ENCODE measurements at places on chromosomes 2 and 18.
A peak's percentile ranks its signal among the peaks of the same experiment; 100 is the strongest.

GRCh38 chr2:113089916-113090315 is 22.1 kb downstream of the IL1F10 start:
- no peak for DNase-seq

DNA sequence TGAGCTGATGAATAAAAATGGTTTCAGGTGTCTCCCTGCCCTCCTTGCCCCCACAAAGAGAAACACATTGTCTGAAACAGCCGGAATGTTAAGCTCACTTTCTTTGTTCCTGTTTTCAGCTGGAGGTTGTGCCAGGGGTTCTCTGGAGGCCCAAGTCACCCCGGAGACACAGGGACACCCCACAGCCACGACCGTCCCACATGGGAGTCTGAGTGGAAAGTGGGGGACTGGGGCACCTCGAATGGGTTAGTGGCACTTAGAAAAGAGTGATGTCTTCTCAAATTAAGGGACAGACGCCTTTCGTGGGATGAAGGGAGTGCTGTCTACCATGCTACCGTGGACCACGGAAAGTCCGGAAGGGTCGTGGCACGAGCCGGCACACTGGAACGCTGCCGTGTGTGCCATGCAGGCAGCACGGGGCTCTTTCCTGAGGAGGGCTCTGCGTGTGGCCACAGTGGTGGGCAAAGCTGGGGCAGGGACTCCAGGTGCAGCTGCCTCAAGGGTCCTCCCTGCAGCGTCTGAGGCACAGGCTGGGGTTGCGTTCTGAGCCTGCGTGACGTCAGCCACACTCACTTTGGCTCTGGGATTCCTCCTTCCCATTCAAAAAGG is 39.4 kb upstream of the CTDP1 start:
- no peak for DNase-seq

GRCh38 chr2:48824116-48824515 is 68.6 kb upstream of the LHCGR start:
- DNase-seq: peak; percentile 12

GRCh38 chr2:240628808-240629618 is 3.7 kb downstream of the GPR35 start:
- DNase-seq: no peak

DNA sequence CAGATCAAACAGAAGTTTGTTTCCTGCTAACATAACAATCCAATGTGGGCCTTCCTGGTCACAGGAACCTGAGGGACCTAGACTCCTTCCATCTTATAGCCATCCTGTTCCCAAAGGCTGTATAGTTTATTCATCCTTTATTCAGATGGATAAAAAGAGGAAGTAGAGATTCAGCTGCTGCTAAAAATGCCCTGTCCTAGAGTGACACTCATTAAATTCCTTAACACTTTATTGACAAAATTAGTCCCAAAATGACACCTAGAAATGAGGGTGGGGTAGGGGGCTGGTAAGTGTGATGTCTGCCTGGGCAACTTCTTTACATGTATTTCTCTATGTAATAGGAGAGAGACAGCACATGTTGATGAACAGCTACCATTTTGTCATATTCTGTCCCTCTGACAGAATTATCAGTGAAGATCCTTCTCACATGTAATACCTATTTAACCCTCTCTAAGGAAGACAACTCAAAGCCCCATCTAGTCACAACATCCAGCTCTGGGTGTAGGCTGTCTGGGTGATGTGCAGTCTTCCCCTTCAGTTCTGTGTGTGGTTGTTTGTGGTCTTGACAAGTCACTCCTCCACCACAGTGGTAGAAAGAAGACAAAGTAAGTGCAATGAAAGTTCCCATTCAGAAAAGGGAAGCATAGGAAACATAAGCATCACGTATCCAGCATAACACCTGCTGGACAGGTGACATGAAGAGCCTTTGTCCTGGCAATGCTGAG is 253.9 kb upstream of the CNTNAP5 start:
- DNase-seq: no peak

DNA sequence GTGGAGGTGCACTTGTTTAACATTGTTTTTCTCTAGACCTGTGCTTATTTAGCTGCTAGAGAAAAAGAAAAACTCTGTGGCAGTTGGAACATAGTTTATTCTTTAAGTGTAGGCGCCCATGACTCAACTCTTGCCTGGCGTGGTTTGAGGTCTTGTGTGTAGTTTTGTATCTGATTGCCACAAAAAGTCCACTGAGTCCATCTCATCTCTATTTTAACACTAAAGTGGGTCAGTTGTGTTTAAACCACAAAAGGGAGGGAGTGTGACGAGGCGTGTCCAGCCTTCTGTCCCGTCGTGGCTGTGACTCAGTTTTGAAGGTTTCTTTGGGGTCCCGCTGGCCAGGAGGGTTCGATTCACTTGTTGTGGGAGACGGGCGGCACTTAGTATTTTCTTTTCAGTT is 15.3 kb upstream of the UGT1A9 start:
- no peak for DNase-seq

DNA sequence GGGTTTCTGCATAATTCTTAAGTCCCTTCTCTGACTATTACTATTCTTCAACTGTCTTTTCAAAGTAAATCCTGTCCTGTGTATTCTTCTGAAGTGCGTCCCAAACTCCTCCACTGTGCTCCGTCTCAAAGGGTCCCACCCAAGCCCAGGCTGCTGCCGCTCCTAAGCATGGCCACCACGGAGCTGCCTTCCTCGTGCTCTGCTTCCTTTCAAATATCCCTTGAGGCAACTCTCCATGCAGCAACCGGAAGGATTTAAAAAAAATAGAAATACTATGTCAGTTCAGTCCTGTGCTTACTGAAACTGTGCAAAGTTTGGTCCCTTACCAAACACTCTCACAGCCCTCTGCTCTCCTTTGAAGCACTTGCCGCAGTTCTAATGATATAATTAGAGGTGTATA is 116.1 kb downstream of the NOL10 start:
- no peak for DNase-seq

- peak; percentile 91 for DNase-seq
These were observed 192.7 kb upstream of the REV1 start for GRCh38 chr2:99682275-99683060.

- DNase-seq: peak; percentile 16
These were observed 178.8 kb upstream of the CHST9 start for GRCh38 chr18:27363872-27364271.

GRCh38 chr2:9811679-9812511 is 31.4 kb upstream of the TAF1B start:
- no peak for DNase-seq

GRCh38 chr2:57882895-57883515 is 163.6 kb upstream of the VRK2 start:
- DNase-seq: no peak

- no peak for DNase-seq
These were observed 335.2 kb upstream of the LRATD1 start for GRCh38 chr2:14297340-14297739.
